ENCODE measurements at places on chromosomes 4 and X.

- DNase-seq: no peak
These were observed 6.4 kb downstream of the AMOT start for GRCh38 chrX:112834031-112834845.

- no peak for DNase-seq
These were observed 24.9 kb downstream of the TMEM131L start for GRCh38 chr4:153490985-153491483.

- DNase-seq: no peak
These were observed 75.5 kb upstream of the SLC39A8 start for GRCh38 chr4:102420563-102421398.

GRCh38 chr4:3202836-3203820, 45.8 kb upstream of the MSANTD1 start:
- DNase-seq: peak; percentile 39

All from activated CD8-positive, alpha-beta memory T cell treated with anti-CD3 and anti-CD28 coated beads, Interleukin-2, amount 50 U/mL, for 4 hours (primary cell).